ENCODE measurements at places on chromosomes 13 and 19. TPM values are rescaled to one million over a fixed set of nuclear protein-coding genes. Genes with fewer than 3 reads are reported as not detected.

DNA sequence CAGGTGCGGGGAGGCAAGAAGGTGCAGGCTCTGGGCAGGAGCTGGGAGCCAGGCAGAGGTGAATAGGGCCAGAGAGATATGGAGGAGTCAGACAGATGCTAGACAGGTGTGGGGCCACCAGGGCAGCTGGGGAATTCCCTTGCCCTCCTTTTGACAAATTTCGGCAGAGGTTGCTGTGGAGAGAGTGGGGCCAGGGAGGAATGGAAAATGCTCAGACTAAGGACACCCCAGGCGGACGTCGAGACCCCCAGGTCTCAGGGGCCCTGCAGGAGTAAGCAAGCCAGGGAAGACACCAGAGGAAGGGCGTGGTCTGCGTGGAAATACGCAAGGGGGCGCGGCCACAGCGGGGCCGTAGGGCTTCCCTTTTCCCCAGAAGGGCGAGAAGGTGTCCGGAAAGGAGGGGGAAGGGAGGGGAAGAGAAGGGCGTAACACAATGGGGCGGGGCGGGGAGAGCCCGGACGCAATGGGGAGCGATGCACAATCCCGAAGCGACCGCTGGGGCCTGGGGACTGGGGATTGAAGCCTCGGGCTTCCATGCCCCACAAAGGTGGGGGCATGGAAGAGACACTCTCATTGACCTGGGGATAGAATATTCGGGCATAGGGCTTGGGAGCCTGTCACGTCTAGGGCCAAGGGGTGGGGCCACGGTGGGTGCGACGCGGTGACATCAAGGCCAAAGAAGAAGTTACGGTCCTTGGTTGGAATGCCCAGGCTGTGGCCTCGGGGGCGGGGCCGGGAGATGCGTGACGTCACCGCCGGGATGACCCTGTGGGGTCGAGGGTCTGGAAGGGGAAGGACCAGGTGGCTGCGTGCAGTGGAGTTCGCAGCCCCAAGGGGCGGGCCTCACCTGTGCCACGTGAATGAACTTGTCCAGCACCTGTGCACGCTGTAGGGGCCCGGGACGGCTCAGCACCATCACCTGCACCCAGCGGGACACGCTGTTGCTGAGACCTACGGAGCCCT lies 8.2 kb downstream of the RASGRP4 start:
- peak overlapping the region; percentile 25 for H3K4me3 ChIP-seq
- no peaks in the 10 kb centered on the region for H3K27me3 ChIP-seq
- H3K27ac ChIP-seq, result no peak overlapping the region
- no peak for DNase-seq
- H3K36me3 ChIP-seq, result no peaks in the 10 kb centered on the region

GRCh38 chr19:2487842-2488241 lies 11.9 kb downstream of the GADD45B start:
- H3K4me1 ChIP-seq, result peaks cover 24% of the 10 kb centered on the region
- H3K27me3 ChIP-seq, result no peaks in the 10 kb centered on the region
- no peaks in the 10 kb centered on the region for H3K36me3 ChIP-seq
- H3K4me3 ChIP-seq, result no peak overlapping the region
- no peak for DNase-seq
- peak overlapping the region; percentile 65 for H3K27ac ChIP-seq

DNA sequence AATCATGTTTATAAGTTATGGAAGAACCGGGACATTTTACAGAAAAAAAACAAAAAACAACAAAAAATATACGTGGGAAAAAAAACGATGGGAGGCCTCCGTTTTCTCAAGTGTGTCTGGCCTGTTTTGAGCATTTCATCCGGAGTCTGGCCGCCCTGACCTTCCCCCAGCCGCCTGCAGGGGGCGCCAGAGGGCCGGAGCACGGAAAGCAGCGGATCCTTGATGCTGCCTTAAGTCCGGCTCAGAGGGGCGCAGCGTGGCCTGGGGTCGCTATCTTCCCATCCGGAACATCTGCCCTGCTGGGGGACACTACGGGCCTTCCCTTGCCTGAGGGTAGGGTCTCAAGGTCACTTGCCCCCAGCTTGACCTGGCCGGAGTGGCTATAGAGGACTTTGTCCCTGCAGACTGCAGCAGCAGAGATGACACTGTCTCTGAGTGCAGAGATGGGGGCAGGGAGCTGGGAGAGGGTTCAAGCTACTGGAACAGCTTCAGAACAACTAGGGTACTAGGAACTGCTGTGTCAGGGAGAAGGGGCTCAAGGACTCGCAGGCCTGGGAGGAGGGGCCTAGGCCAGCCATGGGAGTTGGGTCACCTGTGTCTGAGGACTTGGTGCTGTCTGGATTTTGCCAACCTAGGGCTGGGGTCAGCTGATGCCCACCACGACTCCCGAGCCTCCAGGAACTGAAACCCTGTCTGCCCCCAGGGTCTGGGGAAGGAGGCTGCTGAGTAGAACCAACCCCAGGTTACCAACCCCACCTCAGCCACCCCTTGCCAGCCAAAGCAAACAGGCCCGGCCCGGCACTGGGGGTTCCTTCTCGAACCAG lies 1.8 kb upstream of the APOE start:
- H3K4me1 ChIP-seq, result peaks cover 9% of the 10 kb centered on the region
- no peak overlapping the region for H3K4me3 ChIP-seq
- no peaks in the 10 kb centered on the region for H3K27me3 ChIP-seq
- peak overlapping the region; percentile 70 for H3K27ac ChIP-seq

- no peak overlapping the region for H3K4me3 ChIP-seq
- no peaks in the 10 kb centered on the region for H3K4me1 ChIP-seq
- no peak overlapping the region for H3K27ac ChIP-seq
- peaks cover 2% of the 10 kb centered on the region for H3K27me3 ChIP-seq
Measured at GRCh38 chr19:6963937-6964336, 57.3 kb downstream of the MBD3L2B start.

GRCh38 chr19:43470288-43470687 lies 4.9 kb upstream of the LYPD3 start:
- H3K27me3 ChIP-seq, result no peaks in the 10 kb centered on the region
- no peak overlapping the region for H3K27ac ChIP-seq
- peaks cover 3% of the 10 kb centered on the region for H3K4me1 ChIP-seq
- H3K4me3 ChIP-seq, result no peak overlapping the region
- no peaks in the 10 kb centered on the region for H3K36me3 ChIP-seq

ZNF763 gene
- 0.39 TPM for total RNA-seq

ELAVL3 gene
- not detected for total RNA-seq
